Activated naive CD4-positive, alpha-beta T cell treated with anti-CD3 and anti-CD28 coated beads, Interleukin-2, amount 50 U/mL, for 16 hours (primary cell): ENCODE measurements at places on chromosomes 12 and 14.

GRCh38 chr14:33357225-33358010, 418.7 kb downstream of the NPAS3 start:
- DNase-seq: no peak

DNA sequence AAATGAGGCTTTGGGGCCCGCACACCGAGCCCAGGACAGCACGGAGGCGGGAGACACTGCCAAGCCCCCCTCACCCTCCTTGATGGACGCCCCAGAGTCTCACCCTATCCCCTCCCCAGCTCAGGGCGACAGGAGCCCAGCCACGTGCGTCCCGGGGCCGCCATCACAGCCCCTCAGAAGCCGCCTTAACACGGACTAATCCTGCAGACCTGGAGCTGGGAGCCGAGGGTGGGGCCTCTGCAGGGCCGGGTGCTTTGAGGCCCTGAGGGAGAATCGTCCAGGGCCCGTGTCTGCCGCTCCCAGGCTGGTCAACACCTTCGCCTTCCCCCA, 79.7 kb upstream of the FBRSL1 start:
- no peak for DNase-seq

DNA sequence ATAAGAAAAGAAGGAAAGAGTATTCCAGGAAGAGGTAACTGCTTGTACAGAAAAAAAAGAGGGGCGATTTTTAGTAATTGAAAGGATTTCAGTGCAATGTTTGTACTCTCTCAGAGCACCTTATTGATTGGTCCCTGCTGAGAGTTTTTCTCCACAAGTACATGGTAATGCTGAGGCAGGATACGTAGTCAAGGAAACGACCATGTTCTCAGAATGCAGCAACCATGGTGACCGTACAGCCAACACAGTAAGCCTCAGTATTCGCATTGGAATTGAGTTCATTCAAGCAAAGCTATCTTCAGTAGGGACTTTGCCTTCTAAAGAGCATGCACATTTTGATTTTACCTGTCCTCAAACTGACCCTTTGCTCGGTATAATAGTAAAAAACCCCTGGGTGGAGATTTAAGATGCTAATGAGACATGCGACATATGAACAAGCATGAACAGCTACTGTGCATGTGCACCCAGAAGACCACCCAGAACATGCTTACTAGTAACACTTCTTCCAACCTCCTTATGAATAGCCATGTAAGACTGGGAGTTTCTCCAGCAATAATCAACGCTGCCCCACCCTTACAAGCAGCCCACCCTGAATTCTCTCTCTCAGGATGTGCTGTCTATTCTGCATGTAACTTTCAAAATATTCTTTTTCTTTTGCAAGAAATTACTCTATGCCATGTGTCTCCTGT, 6.2 kb upstream of the SLC41A2 start:
- DNase-seq: no peak

GRCh38 chr14:22311636-22312035, 277.4 kb downstream of the DAD1 start:
- DNase-seq: no peak

- no peak for DNase-seq
Observed at GRCh38 chr14:68585690-68586089, 207.2 kb downstream of the ZFP36L1 start.
